ENCODE measurements at places on chromosomes 13 and 19. TPM values are rescaled to one million over a fixed set of nuclear protein-coding genes. Genes with fewer than 3 reads are reported as not detected.

The TNNT1 gene
- total RNA-seq, result 1.4 TPM

The ZNF816 gene
- total RNA-seq, result 25.7 TPM

The CALR3 gene
- not detected for total RNA-seq

The ZNF772 gene
- total RNA-seq, result 4.3 TPM

The ATP4B gene
- not detected for total RNA-seq

The ALG11 gene
- total RNA-seq, result 38.3 TPM

The SARS2 gene
- 25.4 TPM for total RNA-seq

The MAP4K1 gene
- total RNA-seq, result 287 TPM

The SYNGR4 gene
- total RNA-seq, result not detected

The CEACAM19 gene
- total RNA-seq, result 2.1 TPM

GRCh38 chr19:31699421-31699820, 350.2 kb upstream of the TSHZ3 start:
- no peaks in the 10 kb centered on the region for H3K36me3 ChIP-seq
- no peaks in the 10 kb centered on the region for H3K4me1 ChIP-seq
- no peak for DNase-seq

DNA sequence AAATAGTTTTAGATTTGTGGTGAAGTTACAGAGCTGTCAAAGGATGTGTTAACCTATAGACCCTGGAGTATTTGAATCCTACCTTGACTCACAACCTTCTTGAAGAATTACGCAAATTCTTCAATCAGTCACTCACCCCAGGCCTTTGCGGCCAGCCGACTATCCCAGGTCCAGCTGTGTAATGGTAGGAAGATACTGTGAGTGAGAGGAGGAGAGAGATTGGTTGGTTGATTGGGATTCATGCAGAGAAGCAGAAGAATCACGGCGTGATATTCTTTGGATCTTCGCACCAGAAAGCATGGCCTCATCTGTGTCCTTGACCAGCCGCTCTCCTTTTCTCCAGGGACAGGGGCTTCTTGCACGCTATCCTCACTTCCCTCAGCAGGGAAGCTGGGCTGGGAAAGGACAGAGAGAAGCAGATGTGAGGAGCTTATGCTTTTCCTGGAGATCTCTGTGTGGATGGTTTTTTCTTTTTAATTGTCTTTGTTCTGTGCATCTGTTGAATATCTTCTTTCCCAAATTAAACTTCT, 249.1 kb downstream of the GGACT start:
- no peaks in the 10 kb centered on the region for H3K27me3 ChIP-seq
- H3K36me3 ChIP-seq, result no peaks in the 10 kb centered on the region
- no peak overlapping the region for H3K27ac ChIP-seq
- no peak overlapping the region for H3K4me3 ChIP-seq

GRCh38 chr19:58037927-58038687, 4.3 kb downstream of the ZSCAN1 start:
- H3K4me1 ChIP-seq, result no peaks in the 10 kb centered on the region
- no peak overlapping the region for H3K27ac ChIP-seq
- H3K27me3 ChIP-seq, result peaks cover 4% of the 10 kb centered on the region
- no peaks in the 10 kb centered on the region for H3K36me3 ChIP-seq

- no peaks in the 10 kb centered on the region for H3K36me3 ChIP-seq
- no peak for DNase-seq
- H3K4me3 ChIP-seq, result no peak overlapping the region
- H3K27ac ChIP-seq, result no peak overlapping the region
- no peaks in the 10 kb centered on the region for H3K27me3 ChIP-seq
Measured at GRCh38 chr13:96141032-96141431, 51.1 kb downstream of the HS6ST3 start.

GRCh38 chr19:48469289-48469881, at the start of gene CYTH2:
CYTH2 (plus strand) TSS chr19:48469369; CDS start chr19:48469508, 139 bp downstream.
- peaks cover 7% of the 10 kb centered on the region for H3K4me1 ChIP-seq
- H3K4me3 ChIP-seq, result peak within 1 kb of the TSS; percentile 93
- H3K27ac ChIP-seq, result peak within 1 kb of the TSS; percentile 86
- H3K36me3 ChIP-seq, result peaks cover 3% of the 10 kb centered on the region
- H3K27me3 ChIP-seq, result no peaks in the 10 kb centered on the region

- H3K4me3 ChIP-seq, result no peak overlapping the region
- DNase-seq, result no peak
- H3K36me3 ChIP-seq, result no peaks in the 10 kb centered on the region
- H3K27me3 ChIP-seq, result no peaks in the 10 kb centered on the region
- no peaks in the 10 kb centered on the region for H3K4me1 ChIP-seq
Measured at GRCh38 chr13:96783511-96783910, 210.8 kb downstream of the OXGR1 start.

- H3K4me1 ChIP-seq, result no peaks in the 10 kb centered on the region
- no peaks in the 10 kb centered on the region for H3K27me3 ChIP-seq
- no peaks in the 10 kb centered on the region for H3K36me3 ChIP-seq
- no peak overlapping the region for H3K4me3 ChIP-seq
- no peak for DNase-seq
- no peak overlapping the region for H3K27ac ChIP-seq
Measured at GRCh38 chr19:33280351-33280921, 21.9 kb downstream of the CEBPA start.

- H3K4me3 ChIP-seq, result no peak overlapping the region
- no peak for DNase-seq
- no peaks in the 10 kb centered on the region for H3K4me1 ChIP-seq
- no peak overlapping the region for H3K27ac ChIP-seq
- peaks cover 3% of the 10 kb centered on the region for H3K36me3 ChIP-seq
Measured at GRCh38 chr19:37635076-37636056, 19.9 kb downstream of the ZFP30 start.

DNA sequence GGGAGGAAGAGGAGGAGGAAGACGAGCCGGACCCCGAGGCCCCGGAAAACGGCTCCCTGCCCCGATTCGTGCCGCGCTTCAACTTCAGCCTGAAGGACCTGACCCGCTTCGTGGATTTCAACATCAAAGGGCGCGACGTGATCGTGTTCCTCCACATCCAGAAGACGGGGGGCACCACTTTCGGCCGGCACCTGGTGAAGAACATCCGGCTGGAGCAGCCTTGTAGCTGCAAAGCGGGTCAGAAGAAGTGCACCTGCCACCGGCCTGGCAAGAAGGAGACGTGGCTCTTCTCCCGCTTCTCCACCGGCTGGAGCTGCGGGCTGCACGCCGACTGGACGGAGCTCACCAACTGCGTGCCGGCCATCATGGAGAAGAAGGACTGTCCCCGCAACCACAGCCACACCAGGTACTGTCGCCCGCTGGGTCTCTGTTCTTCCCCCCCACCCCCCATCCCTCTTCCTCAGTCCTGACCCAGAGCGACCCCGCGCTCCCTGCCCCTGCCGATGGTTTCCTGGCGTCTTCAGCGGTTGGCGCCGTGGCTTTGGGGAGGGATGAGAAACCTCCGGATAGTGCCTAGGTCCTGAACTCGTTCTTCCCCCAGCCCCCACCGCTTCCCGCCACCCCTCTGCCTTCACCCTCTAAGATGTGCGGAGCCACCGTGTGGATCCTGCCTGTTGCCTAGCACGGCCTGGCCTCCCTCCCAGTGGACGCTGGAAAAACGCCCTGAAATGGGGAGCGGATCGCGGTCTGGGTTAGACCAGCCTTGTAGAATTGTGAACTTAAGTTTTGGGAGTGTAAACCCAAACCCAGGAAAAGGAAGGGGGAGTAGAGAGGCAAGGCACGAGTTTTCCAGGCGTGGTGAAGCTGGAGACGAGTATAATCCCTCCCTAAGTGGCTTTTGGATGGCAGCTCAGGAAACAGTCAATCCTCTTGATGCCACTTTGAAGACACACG, 1.5 kb downstream of the HS6ST3 start:
- peaks cover 10% of the 10 kb centered on the region for H3K27me3 ChIP-seq
- H3K4me1 ChIP-seq, result no peaks in the 10 kb centered on the region
- no peak overlapping the region for H3K27ac ChIP-seq
- no peaks in the 10 kb centered on the region for H3K36me3 ChIP-seq

DNA sequence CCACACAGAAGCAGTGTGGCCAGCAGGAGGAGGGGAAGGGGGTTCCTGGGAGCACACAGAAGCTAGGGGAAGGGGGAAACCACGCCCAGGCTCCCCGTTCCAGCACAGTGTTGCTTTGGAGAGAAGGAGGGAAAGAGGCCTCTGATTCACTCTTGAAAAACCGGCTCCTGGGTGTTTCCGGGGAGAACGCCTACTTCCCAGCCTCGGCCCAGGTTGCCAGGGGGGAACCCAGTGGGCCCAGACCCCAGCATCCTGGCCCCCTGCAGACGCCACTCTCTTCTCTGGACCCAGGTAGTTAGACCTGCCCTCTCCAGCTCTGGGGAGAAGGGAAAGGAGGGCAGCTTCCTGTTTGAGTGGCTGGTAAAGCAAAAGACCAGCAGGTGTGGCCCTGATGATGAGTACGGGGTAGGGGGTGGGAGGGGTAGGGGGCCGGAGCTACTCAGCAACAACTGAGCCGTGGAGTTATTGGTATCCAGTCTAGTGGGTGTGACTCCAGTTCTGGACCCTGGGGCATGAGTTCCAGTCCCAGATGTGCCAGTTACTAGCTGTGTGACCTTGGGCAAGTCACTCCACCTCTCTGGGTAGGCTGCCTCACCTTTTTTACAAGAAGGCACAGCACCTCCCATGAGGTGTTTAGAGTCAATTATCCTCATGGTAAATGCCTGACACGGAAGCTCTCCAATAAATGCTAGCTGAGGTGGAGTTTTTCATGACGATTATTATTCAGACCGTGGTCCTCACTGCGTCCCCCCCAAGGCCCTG, 836 bp downstream of the GIPC1 start:
- no peaks in the 10 kb centered on the region for H3K27me3 ChIP-seq
- H3K27ac ChIP-seq, result peak overlapping the region; percentile 80
- H3K4me1 ChIP-seq, result peaks cover 14% of the 10 kb centered on the region

- H3K4me3 ChIP-seq, result no peak overlapping the region
- no peaks in the 10 kb centered on the region for H3K27me3 ChIP-seq
- DNase-seq, result no peak
- no peak overlapping the region for H3K27ac ChIP-seq
- H3K4me1 ChIP-seq, result no peaks in the 10 kb centered on the region
Measured at GRCh38 chr19:3590991-3591659, 5.8 kb downstream of the GIPC3 start.

DNA sequence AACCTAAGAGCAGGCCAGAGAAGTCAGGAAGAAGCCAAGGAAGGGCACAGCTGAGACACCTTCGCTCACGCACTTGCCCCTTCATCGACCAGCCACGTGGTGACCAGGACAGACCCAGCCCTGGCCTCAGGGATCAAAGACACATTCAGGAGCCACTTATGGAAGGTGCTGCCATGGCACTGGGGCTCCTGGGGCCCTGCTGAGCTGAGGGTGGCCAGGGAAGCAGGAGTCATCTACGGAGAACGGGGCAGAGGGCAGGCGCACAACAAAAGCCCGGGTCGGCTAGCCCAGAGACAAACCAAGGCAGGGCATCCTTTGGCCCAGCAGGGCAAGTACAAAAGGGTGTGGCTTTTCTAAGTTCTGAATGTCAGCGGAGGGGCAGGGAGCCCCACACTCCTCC, 2.3 kb downstream of the PLPP2 start:
- H3K27me3 ChIP-seq, result no peaks in the 10 kb centered on the region
- H3K4me1 ChIP-seq, result no peaks in the 10 kb centered on the region
- no peak overlapping the region for H3K27ac ChIP-seq
- no peak for DNase-seq
- no peaks in the 10 kb centered on the region for H3K36me3 ChIP-seq

DNA sequence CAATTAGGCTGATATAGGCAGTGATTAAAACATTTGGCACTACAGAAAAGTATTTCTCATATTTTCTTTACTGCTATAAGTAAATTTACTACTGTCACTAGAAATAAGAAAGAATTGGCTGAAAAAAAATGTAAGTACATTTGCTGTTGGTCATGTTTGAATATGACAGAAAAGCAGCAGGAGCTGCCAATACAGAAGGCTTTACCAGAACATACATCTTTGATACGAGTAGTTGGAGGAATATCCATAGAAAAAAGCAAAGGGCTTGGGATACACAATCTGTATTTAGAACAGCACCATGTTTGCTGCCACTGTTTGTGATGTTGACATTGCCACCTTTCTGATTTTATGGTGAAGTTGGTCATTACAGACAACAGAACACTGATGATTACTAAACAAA, 21.6 kb downstream of the PCDH9 start:
- no peaks in the 10 kb centered on the region for H3K4me1 ChIP-seq
- no peaks in the 10 kb centered on the region for H3K36me3 ChIP-seq
- DNase-seq, result no peak
- no peaks in the 10 kb centered on the region for H3K27me3 ChIP-seq

DNA sequence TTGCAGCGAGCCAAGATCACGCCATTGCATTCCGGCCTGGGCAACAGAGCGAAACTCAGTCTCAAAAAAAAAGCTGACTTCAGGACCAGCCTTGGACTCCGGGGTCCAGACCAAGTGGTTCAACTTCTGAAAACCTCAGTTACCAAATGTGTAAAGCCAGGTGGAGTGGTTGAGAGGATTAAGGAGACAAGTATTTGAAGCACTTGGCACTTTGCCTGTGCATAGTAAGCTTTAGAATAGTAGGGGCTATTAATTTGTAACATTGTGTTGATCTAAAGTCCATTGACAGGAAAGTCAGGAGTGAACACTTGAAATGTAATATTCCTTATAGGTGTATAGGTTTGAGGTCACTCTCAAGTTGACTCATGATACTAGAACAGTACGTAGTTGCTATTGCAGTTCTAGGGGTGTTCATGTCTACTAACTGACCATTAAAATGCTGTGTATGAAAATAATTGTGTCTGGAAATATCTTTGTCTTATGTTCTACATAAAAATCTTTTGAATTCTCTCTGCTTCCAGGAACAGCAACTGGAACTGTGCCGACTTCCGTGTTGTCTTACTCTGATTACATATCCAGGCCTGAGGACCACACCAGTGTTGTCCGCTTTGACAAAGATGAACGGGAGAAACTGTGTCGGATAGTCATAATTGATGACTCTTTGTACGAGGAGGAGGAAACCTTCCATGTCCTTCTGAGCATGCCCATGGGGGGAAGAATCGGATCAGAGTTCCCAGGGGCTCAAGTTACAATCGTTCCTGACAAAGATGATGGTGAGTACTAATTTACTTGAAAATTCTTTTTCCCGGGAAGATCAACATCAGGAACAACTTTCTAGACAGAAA, 97.4 kb downstream of the FREM2 start:
- H3K36me3 ChIP-seq, result no peaks in the 10 kb centered on the region
- no peak overlapping the region for H3K27ac ChIP-seq
- no peak overlapping the region for H3K4me3 ChIP-seq
- no peaks in the 10 kb centered on the region for H3K27me3 ChIP-seq
- no peaks in the 10 kb centered on the region for H3K4me1 ChIP-seq
- DNase-seq, result no peak

GRCh38 chr13:21232599-21232998, 56.1 kb downstream of the MRPL57 start:
- no peaks in the 10 kb centered on the region for H3K4me1 ChIP-seq
- no peaks in the 10 kb centered on the region for H3K36me3 ChIP-seq
- DNase-seq, result no peak
- H3K27ac ChIP-seq, result no peak overlapping the region
- no peak overlapping the region for H3K4me3 ChIP-seq

GRCh38 chr19:8897106-8897505, 64.9 kb downstream of the MBD3L1 start:
- H3K27me3 ChIP-seq, result no peaks in the 10 kb centered on the region
- no peaks in the 10 kb centered on the region for H3K4me1 ChIP-seq
- DNase-seq, result no peak
- H3K27ac ChIP-seq, result no peak overlapping the region
- H3K4me3 ChIP-seq, result no peak overlapping the region

Data from naive thymus-derived CD4-positive, alpha-beta T cell (primary cell).